Kidney glomerular epithelial cell (primary cell): ENCODE measurements at places on chromosomes 5 and 9.

DNA sequence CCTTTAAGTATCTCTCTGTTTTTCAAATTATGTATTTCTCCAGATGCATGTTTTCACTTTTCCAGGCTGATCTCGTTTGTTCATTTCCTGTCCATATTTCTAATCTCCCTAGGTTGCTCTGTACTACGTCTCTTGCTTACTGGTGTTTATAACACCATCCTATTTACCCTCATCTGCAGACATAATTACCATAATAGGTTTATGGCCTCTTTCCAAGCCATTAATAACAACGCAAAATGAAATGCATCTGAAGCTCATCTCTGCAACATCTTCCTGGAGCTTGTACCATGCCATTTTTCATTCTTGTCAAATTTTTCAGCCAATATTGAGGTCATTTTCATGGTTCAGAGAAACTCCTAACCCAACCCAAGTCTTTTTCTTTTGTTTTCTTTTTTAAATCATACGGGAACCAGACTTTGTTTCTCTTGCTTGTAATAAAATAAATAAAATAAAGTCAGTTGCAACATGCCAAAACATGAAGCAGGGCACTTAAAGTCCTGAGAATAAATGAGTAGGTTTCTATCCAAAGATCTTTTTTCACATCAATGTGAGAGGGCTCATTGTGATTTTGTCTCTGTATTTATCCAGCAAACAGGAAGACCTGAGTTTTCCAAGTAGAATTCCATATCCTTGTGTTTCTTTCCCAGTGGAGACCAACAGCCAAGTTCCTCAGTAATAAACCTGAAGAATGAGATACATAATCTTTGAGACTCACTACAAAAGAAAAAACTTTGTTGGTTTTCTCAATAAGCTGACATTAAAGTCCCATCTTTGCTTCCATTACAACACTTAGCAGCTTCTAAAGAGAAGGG lies 37.0 kb downstream of the DPYSL3 start:
- DNase-seq, result no peak

DNA sequence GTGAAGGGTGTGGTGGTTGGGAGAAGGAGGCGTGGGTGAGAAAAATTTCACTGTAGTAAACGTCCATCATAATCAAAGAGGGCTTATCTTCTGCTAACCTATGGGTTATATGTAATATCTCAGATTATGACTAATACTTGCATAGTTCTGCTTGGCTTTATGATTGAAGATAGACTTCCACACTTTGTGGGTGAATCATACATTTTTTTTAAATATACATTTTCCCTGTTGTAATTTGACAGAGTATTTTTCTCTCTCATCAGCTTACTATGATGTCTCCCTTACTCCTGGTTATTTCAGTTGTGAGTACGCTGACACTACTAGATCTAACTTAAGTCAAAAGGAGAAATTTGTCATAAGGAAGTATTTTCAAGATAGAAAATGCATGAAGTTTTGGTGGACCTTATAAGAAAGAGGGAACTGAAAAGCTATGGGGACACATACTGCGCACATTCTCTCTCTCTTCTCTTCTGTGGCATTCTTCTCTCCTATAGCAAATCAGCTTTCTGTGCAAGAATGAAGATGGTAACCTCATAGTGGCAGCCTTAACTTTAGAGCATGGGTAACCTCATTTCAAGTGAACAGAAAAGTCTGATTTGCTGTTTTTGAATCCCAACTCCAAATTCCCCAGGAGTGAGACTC lies 4.9 kb upstream of the JAK2 start:
- DNase-seq, result no peak

DNA sequence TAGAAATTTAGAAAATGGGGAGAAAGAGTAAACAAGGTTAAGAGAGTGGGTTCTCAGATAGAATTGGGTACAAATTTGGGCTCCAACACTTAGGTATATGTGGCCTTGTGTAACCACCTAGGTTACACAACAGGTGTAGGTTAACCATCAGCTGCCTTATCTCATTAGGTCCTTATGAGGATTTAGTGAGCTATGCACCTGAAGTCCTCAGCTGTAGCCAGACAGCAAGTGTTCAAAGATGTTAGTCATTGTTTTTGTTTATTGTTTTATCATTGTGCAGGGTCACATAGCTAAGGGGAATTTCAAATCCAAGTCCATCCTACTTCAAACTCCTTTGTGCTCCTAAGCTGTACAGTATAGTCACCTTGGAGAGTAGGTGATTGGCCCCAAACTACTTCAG lies 970 bp upstream of the TRIM32 start:
- no peak for DNase-seq

DNA sequence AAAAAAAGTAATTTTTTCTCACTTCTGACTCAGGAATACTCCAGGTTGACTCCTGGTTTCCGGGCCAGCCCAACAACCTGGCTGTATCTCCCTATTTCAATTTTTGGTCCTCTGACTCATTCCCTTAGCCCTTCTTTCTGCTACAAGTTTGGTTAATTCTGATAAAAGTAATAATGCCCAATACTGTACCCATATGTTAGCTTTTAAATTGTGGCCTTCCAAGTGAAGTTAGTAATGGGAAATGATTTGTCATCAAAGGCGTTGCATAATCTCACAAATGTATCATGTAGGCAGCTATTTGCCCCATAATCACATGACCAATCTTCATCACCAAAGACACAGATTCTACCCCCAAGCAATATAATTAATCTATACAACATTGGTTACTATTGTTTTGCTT lies 31.1 kb upstream of the BNC2 start:
- DNase-seq, result no peak

DNA sequence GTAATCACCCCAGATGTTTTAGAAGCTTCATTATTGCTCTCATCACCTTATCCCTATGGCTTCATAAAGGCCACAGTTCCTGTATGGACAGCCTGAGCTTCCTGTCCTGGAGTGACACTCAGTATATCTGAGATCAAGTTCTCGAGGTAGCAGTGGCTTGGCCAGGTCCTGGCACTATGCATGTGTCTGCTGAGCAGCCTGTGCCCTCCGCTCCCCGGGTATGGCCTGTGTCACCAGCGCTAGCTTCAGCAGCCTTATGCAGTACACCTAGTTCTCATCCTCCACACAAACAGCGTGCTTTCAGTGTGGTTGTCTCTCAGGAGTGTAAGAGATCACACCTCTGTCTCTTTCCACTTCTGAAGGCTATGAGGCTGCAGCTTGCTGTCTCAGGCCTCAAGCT lies 514.7 kb downstream of the DIRAS2 start:
- DNase-seq, result no peak

GRCh38 chr5:85868070-85868469 lies 749.7 kb upstream of the COX7C start:
- no peak for DNase-seq

- DNase-seq, result no peak
Observed at GRCh38 chr9:113875459-113876150, 504 bp upstream of the ZNF618 start.

DNA sequence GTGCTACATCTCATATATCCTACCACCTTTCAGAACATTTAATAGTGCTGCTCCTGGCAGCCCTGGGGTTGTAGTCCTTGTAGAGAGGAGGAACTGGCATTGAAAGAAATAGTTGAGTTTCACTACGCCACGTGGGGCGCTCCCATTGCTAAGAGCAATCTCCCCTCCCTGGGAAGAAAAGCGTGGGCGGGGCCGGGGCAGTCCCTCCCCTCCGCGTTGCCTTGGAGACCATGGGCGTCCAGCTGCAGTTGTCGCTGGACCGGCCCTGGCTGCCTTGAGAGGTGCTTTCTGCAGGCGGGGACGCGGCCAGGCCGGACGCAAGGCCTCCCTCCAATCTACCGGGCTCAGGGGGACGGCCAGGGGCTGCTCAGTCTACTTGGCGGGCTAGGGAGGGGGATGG lies 368 bp upstream of the CCDC180 start:
- DNase-seq, result peak; percentile 35

DNA sequence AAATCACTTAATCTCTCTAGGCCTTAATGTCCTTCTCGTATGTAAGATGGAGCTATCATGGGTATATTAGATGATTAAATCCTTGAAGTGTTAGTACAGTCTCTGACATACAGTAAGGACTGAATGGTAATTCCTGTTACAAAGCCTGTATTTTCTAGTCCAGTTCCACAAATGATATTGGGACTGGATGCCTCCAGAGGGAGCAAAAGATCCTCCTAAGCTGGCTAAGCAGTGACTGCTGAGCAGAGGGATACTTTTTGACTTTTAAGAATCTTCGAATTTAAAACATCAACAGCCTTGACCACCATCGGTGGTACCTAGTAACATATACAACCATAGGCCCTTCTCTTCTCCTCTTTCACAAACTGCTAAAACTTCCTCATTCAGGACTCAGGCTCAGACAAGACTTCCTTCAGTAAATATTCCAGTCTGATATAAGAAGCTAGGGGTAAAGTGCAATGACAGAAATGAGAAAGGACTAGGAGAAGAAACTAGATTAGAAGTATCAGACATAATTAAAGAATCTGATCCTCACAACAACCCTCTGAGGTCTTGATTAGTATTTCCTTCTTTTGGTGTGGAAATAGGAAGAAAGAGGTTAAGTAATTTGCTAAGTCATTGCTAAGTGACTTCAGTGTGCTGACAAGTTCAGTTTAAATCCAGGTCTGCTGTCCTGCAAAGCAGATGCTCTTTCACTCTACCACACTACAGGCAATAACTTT lies 13.9 kb downstream of the PTAR1 start:
- DNase-seq, result peak; percentile 32

- DNase-seq, result peak; percentile 91
Observed at GRCh38 chr5:127820910-127821553, 117.8 kb downstream of the CCDC192 start.

- DNase-seq, result no peak
Observed at GRCh38 chr9:70013598-70014196, 30.0 kb upstream of the MAMDC2 start.

- DNase-seq, result no peak
Observed at GRCh38 chr9:116493183-116493860, 193.8 kb upstream of the TRIM32 start.

- DNase-seq, result peak; percentile 42
Observed at GRCh38 chr5:136067422-136067821, 38.6 kb downstream of the TGFBI start.

DNA sequence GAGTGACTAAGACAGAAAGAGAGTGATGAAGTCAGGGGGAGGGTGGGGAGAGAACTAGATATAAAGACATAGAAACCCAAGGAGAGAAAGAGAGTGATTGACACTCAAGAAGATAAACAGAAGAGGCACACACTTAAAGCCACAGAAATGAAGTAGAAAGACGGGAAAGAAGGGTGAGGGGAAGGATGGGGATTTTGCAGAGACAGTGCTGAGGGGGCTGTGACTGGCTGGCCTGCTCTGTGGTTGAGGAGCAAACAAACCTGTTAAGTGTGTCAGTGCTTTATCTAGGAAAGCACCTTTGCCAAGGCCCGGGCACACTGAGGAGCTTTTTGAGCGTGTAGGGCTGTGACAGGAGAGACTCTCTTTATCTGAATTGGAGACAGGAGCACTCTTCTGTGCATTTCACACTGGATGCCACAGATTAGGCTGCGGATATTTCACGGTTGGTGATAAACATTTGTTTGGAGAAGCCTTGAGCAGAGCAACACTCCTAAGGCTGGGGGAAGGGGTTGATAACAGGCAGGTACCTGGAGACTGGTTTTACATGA lies 109.1 kb downstream of the DOCK2 start:
- no peak for DNase-seq

DNA sequence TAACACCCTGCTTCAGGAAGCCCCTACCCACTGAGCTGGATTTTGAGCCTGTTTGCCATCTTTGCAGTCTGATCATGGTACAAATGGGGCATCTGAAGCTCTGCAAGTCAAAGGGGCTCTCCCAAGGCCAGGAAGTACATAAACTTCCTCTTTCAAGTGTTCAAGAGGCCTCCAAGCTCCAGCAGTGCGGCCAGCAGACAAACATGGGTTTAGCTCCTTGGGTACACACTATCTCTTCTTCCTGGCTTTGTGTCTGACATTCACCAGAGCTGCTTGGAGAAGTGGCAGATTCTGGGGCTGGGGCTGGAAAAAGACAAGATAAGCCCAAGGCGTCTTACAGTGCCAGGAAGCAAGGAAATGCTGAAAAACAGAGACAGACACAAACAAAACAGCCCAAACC lies 34.1 kb downstream of the LAMC3 start:
- DNase-seq, result no peak

DNA sequence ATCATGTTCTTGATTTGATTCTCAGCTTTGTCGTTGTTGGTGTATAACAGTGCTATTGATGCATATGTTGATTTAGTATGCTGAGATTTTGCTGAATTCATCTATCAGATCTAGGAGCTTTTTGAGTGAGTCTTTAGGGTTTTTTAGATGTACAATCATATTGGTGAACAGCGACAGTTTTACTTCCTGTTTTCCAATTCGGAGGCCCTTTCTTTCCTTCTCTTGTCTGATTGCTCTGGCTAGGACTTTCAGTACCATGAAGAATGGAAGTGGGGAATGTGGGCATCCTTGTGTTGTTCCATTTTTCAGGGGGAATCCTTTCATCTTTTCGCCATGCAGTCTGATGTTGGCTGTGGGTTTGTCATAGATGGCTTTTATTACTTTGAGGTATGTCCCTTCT lies 100.4 kb downstream of the SGCD start:
- no peak for DNase-seq

- no peak for DNase-seq
Observed at GRCh38 chr5:81537905-81538547, 144.1 kb upstream of the ACOT12 start.

- DNase-seq, result no peak
Observed at GRCh38 chr5:94672746-94673145, 54.3 kb downstream of the SLF1 start.

DNA sequence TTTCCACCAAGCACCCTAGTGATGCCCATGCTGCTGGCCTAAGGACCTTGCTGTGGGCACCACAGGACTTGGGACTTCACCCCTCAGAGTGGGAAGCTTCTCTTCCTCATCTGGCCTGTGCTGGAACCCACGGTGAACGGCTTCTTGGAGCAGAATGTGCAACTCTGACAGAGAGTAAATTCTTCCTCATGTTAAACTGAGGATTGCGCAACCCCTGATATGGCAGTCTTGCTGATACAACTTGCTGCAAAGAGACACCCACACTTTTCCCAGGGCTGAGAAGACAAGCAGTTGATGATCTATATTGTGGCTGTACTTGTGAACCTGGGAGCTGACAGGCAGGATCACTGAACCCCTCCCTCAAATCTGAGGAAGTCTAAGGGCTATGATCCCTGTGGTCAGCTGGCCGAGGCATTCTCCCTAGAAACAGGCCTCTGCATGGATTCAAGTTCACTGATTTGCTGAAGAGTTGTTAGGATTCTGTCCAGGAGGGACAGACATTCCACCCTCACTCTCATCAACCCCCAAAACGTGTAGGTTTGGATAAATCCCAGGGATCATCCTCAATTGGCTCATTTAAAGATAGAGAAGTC lies 307.2 kb downstream of the MTRR start:
- DNase-seq, result no peak

- DNase-seq, result no peak
Observed at GRCh38 chr9:37520641-37521040, 34.9 kb downstream of the POLR1E start.

GRCh38 chr5:52624291-52624690 lies 163.4 kb upstream of the ITGA1 start:
- DNase-seq, result no peak

- no peak for DNase-seq
Observed at GRCh38 chr9:16484180-16484579, 386.3 kb downstream of the BNC2 start.

DNA sequence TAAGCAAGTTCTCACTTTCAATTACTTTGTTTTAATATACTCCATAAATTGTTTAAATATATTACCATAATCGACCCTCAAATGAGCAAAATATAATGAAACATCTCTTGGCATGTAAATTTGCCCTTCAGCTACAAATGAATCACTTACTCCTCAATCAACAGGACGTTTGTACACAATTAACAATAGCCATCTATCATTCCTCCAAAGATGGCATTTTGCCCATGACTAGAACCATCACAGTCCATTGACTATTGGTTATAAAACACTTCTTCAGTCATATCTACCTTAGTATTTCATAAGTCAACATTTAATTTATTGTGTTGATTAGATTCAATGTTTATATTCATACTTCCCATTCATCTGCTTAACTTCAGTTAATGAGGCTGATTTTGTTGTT lies 127.2 kb downstream of the CTNND2 start:
- no peak for DNase-seq
